ENCODE measurements at places on chromosomes 3 and 15.
A peak's percentile ranks its signal among the peaks of the same experiment; 100 is the strongest.

DNA sequence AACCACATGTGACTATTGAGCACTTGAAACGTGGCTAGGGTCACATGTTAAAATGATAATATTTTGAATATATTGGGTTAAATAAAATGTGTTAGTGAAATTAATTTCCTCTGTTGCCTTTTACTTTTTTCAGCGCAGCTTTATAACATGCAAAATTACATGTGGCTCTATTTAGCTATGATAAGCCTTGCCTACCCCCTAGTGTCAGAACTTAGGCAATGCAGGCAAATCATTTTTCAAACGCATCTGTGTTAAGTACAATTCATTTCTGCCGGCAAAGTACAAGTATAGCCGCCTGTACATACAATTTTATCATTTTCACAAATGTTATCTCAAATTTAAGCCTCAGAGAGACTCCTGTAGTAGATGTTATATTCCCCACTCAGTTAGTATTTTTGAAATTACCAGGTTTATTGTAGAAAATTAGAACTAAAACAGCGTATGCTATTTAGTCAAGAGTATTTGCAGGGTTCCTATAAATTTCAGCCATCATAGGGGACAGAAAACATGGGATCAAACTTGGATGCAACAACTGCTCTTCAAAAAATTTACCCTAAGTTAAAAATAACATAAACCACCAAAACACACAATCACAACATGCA is 56.1 kb downstream of the TAFA4 start:
- DNase-seq: peak; percentile 10

GRCh38 chr3:25257026-25257425 is 171.0 kb upstream of the RARB start:
- no peak for DNase-seq

GRCh38 chr3:36941162-36941561 is 3.7 kb downstream of the TRANK1 start:
- no peak for DNase-seq

DNA sequence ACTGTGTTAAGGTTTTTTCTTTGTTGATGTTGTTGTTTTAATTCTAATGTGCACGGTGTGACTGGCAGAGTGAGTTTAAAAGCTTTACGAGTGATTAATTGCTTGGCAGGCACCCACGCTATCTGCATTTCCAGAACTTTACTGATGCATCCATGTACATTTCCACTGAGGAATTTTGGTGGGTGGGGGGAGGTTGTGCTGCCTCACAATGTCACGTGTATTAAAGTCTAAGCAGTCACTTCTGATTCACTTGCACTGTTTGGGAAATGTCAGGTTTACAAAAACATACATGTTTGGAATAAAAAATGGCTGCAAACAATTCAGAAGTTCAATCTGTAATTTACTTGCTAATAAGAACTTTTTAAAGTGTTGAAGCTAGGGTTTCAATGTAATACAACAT is 38.5 kb upstream of the CTDSPL start:
- DNase-seq: no peak

- DNase-seq: no peak
Observed at GRCh38 chr3:14460342-14461005, 58.1 kb downstream of the SLC6A6 start.

GRCh38 chr3:50534681-50535330 is 31.4 kb upstream of the CACNA2D2 start:
- no peak for DNase-seq

GRCh38 chr3:161107311-161107710 is 2.2 kb upstream of the B3GALNT1 start:
- DNase-seq: no peak

GRCh38 chr3:8757551-8758518 is 11.6 kb downstream of the OXTR start:
- no peak for DNase-seq

- no peak for DNase-seq
Observed at GRCh38 chr3:48082580-48083184, 66.5 kb upstream of the MAP4 start.

DNA sequence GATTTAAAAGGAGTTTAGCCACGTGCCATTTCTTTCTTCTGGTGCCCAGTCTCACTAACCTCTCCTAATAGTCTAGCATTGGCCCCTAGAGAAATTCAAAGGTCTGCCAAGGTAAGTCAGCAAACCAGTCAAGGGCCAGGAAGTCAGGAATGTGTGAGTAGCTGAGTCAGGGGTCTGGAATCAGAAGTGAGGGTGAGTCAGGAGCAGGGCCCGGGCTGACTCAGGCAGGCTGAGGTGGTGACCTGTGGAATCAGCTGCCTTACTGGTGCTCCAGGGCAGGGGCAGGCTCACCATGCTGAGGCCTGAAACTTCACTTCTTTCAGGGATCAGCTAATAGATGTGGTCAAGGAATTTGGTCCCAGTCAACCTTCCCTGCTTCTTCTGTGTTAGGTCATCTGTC is 105.8 kb upstream of the MYZAP start:
- no peak for DNase-seq

- DNase-seq: no peak
Observed at GRCh38 chr15:78167227-78167888, 18.2 kb downstream of the IDH3A start.

DNA sequence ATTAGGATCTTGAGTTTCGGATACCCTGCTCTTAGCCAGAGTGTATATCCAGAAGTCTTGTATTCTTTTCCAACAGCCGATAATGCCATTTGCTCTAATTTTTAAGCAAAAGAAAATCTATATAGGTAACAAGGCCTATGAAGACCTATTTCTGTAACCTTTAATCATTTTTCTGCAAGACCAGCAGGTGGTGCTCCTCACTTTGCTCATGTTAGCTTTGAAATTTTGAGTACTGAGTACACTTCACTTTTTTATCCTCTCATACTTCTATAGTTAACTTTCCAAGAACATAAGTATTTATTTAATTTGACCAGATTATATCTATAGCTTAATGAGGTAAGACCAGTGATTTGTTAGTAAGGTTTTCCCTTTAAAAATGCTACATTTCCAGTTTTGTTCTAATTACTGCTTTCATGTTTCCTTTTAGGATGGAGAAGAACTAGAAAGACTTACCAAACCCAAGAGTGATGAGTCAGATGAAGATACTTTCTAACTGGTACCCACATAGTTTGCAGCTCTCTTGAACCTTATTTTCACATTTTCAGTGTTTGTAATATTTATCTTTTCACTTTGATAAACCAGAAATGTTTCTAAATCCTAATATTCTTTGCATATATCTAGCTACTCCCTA is 20.5 kb downstream of the SLC35A5 start:
- DNase-seq: no peak

DNA sequence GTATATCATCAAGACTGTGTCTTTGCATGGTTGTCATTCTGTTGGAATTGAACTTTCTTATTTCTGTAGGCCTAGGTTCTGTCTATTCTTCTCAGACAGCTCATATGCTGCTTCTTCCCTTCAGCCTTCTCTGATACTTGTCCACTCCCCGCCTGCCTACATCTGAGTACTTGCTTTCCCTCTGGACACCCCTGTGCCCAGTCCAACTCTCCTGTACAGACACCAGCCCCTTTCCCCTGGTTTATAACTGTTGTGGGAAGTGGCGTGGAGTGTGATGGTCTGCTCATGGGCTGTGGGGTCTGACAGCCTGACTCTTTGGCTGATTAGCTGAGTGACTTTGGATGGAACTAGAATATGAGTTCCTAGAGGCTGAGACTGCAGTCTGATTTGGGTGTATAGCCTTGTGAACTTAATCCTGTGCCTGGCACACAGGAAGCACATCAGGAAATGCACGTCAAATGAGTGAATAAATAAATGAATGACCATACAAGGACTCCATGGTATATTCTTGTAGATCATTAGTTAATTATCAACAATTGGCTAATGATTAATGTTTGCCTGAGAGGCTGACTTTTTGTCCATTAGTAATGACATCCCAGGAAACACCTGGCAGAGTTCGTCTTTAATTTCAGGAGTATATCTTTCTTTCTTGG is 11.8 kb downstream of the CACNA1D start:
- no peak for DNase-seq

DNA sequence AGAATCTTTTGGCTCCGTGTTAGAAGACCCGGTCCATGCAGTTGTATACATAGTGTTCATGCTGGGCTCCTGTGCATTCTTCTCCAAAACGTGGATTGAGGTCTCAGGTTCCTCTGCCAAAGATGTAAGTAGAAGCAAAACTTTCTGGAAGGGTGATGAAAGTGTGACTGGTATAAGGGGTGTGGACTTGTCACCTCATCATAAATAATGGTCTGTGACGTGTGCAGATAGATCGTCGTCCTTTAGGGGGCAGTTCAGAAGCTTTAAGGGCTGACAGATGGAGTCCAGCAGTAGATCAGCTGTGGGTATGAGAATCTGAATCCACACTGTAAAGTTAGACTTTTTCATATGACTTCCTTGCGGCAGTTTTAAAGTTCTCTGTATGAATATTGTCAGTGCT is 15.3 kb downstream of the SEC61A1 start:
- DNase-seq: no peak

DNA sequence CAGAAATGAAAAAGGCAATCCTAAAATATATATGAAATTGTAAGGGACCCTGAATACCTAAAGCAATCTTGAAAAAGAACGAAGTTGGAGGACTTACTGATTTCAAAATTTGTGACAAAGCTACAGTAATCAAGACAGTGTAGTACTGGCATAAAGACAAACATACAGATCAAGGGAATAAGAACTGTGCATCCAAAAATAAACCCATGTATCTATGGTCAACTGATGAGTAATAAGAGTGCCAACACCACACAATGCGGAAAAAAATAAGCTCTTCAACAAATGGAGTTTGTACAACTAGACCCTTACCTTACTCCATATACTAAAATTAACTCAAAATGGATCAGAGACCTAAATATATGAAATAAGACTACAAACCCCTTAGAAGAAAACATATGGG is 29.6 kb downstream of the GSK3B start:
- no peak for DNase-seq

DNA sequence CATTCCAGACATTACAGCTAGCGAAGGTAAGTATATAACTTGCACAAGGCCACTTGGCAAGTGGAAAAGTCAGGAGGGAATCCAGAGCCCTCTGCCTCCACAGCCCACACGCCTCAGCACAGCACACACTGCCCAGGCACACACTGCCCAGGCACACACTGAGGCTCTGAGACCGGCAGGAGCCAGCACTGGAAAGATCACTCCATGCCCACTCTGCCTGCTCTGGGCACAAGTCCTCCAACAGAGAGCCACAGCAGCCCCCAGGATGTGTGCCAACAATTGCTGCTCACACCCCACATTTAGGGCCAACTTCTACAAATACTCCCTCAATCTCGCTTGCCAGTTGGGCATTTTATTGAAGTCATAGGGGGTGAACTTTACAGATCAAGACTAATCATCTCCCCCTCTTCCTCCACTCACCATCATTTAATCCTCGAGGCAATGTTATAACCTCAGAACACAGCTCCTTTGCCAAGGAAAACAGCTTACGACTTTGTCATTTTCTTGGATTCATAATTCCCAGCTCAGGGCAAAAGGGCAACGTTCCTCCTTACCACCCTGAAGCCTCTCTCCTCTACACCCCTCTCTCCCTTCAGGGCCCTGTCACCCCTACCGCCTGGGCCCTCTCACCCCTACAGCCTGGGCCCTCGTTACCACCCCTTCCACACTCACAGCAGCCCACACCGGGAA is 53.0 kb upstream of the TPM1 start:
- DNase-seq: no peak

DNA sequence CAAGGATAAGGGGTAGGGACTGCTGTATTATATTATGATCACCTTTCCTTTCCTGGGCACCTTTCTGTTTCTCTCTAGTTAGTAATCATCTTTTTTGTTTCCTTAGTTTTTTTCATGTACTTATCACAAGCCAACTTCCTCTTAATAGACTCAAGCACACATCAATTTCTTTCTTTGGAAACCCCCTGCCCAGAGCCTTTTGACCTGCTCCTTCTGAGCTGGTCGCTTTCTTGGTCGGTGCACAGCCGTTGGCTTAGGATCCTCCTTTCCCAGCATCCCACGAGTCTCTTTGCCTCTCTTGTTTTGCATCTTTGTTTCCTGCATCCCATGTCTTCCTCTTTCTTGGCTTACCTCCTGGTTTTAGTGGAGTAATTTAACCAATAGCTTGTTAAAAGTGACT is 26.9 kb downstream of the GASK1A start:
- no peak for DNase-seq

- no peak for DNase-seq
Observed at GRCh38 chr3:9387322-9387655, 10.1 kb upstream of the SETD5 start.

- no peak for DNase-seq
Observed at GRCh38 chr15:57057134-57057930, 138.9 kb downstream of the TCF12 start.

DNA sequence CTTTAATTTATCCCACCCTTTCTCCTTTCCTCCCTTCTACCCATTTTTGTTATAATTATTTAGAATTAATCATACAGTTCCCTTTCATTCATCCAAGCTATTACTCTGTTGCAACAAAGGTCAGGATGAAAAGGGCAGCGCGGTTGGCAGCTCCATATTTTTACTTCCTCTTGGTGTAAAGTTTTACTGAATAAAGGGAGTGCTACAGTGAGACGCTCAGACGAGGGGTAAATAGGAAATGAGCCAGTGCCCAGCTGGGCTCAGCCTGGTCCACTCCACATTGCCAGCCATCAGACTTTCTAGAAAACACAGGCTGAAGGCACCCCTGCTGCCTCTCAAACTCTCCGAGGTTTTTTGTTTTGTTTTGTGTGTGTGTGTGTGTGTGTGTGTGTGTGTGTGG is 21.9 kb upstream of the ZBTB38 start:
- DNase-seq: no peak

DNA sequence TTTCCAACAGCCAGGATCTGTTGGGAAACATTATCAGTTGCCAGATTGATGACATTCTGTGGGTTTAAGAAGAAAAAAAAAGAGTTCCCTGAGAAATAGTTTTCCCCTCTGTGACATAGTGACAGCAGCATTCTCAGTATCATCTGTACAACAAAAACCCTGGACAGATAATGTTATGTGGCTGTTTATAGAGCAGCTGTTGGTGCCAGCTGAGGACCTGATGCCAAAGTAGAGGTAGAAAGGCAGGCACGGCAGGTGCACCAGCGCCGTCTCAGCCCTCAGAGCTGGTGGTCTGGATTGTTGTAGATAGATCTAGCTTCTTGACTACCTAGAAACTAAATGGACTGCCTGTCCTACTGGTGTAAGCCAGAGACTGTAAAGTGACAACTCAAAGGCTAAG is 56.2 kb upstream of the FILIP1L start:
- no peak for DNase-seq

GRCh38 chr3:48157950-48158376 is 30.3 kb downstream of the CDC25A start:
- DNase-seq: peak; percentile 30

- DNase-seq: no peak
Observed at GRCh38 chr3:43146599-43146998, 40.7 kb upstream of the POMGNT2 start.

Measured in CD4-positive, alpha-beta T cell treated with Interferon gamma for 1 hour (primary cell).